LNCaP clone FGC (cell line): ENCODE measurements at places on chromosomes 3 and 15.

DNA sequence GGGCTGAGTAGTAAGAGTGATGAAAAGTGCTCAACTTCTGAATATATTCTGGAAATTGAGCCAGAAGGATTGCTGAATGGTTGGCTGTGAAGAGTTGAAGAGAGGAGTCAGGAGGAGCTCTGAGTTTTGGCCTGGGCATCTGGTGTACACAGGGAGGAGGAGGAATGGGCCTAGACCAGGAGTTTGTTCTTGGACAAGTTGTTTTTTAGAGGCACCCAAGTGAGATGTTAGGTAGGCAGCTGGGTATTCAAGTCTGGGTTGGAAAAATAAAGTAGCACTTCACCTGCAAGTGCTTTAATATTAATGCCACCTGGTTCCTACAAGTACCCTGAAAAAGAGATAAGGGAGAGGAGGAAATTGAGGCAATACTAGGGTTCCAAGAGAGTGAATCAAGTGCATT is 14.7 kb downstream of the BSN start:
- no peak for DNase-seq

GRCh38 chr3:62562596-62562995 is 189.2 kb upstream of the FEZF2 start:
- no peak for DNase-seq

DNA sequence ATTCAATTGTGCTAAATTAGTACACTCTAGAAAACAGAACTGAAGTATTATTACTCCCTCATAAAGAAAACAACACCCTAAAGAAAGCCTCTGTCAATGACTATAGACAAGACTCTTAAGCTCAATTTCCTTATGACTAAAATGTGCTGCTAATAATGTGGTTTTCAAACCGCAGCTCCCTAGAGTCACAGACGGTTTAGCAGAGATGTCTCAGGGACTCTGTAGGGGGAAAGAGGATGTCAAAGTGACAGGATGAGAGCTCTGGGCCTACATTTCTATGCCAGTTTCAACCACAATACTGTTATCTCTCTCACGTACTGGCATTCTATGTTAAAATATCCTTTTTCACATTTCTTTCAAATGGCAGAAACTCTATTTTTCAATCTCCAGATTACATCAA is 37.6 kb upstream of the WDR49 start:
- no peak for DNase-seq

- no peak for DNase-seq
Measured at GRCh38 chr3:40382617-40382979, 4.4 kb upstream of the ENTPD3 start.

DNA sequence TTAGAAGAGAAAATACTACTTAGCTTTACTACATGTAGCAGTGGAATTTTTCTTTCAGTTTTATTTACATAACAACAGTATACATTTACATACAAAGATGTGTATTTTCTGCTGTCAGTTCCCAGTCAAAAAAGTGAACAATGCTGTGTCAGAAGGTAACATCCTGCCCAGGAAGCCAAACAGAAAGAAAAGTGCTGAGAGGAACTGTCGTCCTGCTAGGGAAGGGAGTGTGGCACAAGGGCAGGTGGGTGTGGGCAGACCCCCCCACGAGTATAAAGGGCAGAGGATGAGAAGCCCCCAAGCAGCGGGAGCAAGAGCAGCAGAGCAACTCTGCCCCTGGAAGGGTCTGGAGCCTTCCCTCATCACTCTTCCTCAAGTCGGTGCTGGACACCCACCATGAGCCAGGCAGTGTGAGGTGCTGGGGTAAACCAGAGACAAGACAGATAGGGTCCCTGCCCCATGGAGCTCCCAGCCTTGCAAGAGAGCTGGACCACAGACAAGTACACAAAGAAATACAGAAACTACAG is 39.7 kb downstream of the TBC1D2B start:
- DNase-seq: no peak

DNA sequence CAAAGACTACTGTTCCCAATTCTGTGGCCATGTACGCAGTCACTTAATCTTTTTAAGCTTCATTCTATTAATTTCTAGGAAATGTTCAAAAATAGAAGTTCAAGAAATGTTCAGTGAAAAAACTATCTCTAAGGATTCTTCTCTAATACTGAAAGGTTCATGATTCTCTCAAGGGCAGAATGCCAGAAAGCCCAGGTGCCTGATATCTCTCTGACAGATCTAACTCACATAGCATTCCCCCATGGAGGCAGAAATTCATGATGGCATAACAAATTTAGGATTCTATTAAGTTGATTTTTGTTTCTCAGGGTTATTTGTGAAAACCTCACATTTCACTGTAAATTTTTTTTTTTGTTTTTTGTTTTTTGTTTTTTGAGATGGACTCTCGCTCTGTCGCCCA is 17.5 kb downstream of the CHRM5 start:
- DNase-seq: no peak

GRCh38 chr3:27590437-27591298 is 106.5 kb upstream of the SLC4A7 start:
- DNase-seq: no peak

DNA sequence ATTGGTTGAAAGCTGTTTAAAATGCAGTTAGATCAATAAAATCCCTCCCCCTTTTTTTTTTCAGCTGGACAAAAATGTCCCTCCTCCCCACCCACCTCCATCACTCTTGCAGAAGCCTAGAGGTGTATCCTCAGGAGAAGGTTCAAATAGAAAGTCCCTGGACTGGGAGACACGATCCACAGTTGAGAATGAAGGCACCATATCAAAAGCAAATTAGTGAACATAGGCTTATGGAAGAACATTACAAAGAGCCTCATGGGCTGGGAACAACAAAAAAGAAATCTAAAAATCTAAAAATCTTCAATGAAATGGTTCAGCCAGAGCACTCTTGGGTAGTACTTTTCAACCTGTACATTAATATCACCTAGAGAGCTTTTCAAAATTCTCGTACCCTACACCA is 46.2 kb downstream of the GHSR start:
- no peak for DNase-seq

- no peak for DNase-seq
Measured at GRCh38 chr15:96589864-96590263, 259.4 kb downstream of the NR2F2 start.

DNA sequence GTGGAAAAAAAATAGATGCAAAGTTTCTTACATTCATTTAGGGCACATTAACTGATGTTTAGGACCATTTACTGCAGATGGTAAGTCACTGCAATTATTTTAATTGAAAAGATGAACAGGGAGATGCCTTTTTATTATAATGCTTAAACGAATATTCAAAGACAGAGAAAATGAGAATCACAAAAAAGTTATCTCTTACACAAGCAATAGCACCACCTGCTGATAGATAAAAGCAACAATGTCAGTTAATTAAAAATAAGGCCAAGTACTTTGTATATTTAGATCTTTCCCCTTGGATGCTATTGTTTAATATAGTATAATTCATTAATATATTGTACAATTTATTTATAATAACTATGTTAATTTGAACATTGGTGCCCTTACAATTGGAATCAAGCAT is 55.9 kb downstream of the IFT80 start:
- DNase-seq: no peak

- no peak for DNase-seq
Measured at GRCh38 chr3:23304424-23304823, 101.3 kb downstream of the UBE2E2 start.

DNA sequence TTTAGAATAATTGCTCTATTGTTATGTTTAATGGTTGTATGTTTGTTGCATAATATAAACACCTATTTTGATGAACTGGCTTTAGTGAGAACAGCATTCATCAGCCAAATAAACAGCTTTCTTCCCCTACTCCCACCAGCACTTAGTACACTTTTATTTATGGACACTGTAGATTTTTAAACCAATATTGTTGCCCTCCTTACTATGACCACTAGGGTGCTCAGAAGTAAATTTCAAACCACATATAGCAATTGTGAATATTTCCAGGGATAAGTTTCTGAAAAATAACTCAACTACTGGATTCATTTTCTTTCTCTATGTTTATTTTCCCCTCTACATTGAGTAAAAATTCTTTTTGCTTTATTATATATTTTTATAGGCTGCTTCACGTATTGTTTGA is 84.7 kb upstream of the PTX3 start:
- no peak for DNase-seq

- DNase-seq: no peak
Measured at GRCh38 chr3:37309921-37310665, 135.7 kb upstream of the LRRFIP2 start.

- DNase-seq: no peak
Measured at GRCh38 chr3:67388738-67389137, 265.7 kb downstream of the SUCLG2 start.

DNA sequence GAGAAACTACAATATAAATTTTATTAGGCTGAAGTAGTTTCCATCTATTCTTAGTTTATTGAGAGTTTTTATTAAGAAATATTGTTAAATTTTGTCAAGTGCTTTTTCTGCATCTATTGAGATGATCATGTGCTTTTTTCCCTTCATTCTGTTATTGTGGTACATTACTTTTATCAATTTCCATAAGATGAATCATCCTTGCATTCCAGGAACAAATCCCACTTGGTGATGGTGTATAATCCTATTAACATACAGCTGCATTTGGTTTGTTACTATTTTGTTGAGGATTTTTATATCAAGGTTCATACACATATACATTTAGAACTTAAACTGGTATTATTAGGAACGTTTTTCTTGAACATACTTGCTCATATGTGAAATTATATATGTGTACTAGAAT is 199.8 kb downstream of the TBC1D5 start:
- no peak for DNase-seq

GRCh38 chr15:84604826-84605553 is 4.2 kb downstream of the ZSCAN2 start:
- DNase-seq: no peak

DNA sequence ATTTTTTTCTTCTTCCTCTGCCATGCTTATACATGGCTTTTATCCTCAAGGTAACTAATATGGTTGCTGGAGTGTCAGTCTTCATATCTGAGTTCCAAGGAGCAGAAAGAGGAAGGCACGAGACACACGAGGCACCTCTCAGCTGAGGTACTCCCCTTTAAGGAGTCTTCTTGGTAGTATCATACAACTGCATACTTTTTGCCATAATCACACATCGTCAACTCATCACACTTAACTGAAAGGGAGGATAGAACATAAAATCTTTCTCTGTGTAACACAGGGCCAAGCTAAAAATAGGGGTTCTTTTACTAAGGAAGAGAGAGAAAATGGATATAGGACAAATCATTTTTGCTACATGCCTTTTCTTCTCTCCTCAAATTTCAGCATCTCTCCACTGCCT is 104.2 kb downstream of the OXSM start:
- no peak for DNase-seq

- no peak for DNase-seq
Measured at GRCh38 chr3:171776411-171776810, 33.9 kb downstream of the PLD1 start.

- no peak for DNase-seq
Measured at GRCh38 chr3:80060664-80061063, 292.9 kb upstream of the ROBO1 start.

DNA sequence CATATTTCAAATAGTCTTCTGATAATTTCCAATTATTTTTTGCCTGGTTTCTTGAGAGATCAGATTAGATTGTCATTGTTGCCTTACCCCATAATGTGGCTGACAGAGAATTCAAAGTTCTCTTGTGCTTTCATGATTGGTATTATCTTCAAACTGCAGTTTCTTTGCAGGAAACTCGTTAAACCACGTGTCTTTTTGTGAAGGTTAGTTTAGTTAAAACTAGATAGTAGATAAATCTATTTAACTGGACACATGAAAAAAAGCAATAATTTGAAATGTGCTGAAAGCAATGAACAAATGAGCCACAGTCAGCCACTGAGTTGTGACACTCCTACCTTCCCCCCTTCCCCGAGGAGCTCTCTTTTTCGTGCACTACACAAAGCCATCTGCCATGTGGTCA is 327.5 kb upstream of the UMPS start:
- DNase-seq: no peak

DNA sequence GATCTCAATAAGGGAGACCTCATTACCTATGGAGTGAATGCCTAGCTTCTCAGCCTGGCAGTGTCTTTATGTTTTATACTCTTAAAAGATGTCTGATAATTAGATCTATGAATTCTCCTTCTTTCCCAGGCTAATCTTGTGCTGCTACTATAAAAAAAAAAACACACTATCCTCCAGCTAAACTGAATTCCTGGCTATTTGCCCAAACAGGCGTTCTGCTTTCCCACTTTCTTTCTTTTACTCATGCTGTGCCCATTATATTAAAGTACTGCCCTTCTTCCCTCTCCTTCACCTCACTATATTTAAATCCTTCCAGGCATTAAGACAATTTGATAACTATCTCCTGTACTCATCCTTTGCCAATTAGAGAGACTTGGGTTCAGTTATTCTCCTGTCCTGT is 1134.9 kb downstream of the ROBO2 start:
- no peak for DNase-seq

DNA sequence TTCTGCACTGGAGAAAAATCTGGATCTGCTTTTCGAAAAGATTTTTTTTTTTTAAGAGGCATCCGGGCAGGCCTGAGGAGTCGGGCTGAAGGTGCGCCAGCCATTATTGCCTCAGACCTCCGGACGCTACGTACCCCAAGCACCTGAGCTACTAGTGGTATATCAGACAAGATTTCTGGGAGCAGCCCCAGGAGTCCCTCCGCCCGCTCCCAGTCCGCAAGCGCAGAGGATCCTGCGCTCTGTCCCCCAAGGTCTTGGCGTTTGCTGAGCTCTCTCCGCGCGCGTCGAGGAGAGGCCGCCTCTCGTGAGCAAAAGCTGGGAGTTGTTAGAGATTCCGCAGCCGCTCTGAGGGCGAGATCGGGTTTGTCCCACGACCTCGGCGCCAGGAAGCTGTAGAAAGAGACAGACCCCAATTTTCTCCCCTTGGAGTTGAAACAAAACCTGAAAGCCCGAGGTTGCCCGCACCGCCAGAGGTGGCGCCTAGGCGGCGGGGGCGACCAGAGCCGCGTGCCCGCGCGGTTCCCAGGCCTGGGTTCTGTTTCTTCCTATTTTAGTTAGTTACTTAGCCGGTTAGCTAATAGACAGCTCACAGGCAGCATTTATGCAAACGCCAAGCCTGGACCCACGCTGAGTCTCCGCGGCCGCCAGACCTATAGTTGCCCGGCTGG is 72.5 kb upstream of the POLG start:
- no peak for DNase-seq

- no peak for DNase-seq
Measured at GRCh38 chr3:13228584-13228983, 155.4 kb upstream of the IQSEC1 start.

GRCh38 chr15:66842710-66843441 is 140.8 kb downstream of the SMAD6 start:
- DNase-seq: no peak

DNA sequence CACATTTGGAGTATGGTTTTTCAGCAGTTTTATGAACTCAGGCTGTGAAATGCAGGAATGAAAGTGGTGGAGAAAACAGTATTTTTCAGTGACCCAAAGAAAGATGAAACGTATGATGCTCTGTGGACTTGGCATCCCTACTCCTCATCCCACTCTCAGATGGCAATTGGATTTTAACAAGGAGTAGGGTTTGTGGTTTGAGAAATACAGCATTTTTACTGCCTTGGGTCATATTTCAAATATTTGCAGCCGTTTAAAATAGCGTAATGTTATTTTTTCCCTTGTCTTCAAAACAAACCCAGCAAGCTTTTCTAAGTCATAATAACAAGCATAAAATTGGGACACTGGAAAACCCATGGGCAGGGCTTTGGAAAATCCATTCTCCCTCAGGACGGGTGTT is 117.2 kb upstream of the LRIG1 start:
- no peak for DNase-seq
